ENCODE measurements at places on chromosomes 7 and 10.

DNA sequence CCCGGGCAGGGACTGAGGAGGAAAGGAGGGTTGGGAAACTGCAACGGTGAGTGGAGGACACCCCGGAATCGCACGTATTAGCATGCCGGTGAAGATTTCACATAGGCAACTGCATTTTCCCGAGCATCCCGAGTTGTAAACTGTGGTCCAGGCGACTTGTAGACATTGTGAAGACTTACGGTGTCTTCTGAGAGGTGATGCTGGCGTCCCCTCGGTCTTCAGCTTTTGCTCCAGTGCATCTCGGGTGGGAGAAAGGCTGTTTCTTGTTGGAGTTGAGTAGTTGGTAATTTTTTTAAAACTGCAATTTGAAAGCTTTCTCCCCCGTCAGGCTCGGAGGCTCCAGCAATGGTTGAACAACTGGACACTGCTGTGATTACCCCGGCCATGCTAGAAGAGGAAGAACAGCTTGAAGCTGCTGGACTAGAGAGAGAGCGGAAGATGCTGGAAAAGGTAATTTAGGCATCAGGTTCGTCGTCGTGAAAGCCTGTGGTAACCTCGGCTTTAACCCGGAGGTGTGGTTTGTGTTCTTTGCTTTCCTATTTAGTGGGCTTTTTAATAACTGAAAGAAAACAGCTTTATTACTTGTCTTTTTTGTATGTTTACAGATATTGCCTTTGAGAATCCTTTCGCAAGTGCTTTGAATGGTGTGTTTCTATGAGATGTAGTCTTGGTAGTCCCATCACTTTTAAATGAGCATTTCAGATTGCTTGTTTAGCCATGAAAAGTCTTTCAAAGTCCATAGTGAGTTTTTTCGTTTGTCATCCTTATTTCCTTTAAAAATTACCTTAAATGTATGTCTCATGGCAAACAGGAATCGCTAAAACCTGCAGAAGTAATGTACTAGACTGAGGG is 687 bp downstream of the HELLS start:
- DNase-seq: no peak

DNA sequence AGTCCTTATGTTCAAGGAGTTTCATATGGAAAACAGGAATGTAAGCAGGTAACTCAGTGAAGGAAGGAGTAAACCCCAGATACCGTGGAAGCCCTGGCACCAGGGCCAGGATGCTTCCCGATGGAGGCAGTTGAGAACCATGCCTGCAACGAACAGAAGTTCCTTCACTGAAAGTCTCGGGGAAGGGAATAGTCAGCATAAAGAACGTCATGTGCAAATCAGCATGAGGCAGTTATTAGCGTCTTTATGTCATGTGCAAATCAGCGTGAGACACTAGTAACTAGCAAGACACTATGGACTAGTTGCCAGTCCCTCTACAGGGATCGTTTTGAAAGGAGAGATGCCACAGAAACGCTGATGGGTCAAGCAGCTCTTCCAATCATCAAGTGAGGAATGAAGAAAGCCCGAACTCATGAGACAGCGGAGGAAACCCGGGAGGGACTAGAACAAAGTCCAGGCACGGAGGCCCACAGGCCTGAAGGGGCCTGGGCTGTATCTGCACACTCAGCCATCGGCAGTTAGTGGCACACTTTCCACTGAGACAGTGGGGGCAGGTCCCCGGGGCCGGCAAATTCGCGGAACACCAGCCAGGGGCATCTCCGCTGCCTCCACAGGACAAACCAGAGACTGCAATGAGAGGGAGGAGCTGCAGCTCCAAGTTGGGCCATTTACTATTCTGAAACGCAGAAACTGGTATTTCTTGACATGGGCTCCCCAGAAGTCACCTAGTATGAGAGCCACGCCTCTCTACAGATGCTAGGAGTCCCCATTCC is 109.6 kb downstream of the SFMBT2 start:
- DNase-seq: no peak

DNA sequence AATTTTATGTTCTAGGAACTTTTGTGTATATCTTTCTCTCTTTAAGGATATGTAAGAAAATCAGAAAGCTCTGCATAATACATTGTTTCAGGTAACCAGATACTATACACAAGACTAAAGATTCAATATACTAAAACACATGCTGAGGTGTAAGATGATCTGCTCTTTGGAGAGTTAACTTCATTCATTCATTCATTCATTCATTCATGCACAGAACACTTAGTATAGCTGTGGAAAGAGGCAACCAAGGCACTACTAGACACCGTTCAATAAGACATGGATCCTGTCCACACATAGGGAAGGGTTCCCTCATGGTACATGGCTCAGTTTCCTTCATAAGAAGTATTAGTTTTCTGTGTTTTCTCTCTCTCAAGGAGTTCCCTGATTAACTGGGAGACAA is 207.6 kb upstream of the AOAH start:
- no peak for DNase-seq

DNA sequence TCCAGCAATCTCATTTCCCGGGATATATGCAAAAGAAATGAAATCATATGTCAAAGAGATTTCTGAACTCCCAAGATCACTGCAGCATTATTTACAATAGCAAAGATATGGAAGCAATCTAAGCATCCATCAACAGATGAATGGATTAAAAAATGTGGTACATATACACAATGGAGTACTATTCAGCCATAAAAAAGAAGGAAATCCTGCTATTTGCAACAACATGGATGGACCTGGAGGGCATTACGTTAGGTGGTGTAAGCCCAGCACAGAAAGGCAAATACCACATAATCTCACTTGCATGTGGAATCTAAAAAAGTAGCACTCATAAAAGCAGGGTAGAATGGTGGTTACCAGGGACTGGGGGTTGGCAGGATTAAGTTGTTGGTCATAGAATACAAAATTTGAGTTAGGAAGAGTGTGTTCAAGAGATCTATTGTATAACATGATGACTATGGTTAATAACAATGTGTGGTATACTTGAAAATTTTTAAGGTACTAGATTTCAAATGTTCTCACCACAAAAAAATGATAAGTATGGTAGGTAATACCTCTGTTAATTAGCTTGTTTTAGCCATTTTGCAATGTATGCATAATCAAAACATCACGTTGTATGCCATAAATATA is 32.9 kb upstream of the EIF5AL1 start:
- DNase-seq: no peak

DNA sequence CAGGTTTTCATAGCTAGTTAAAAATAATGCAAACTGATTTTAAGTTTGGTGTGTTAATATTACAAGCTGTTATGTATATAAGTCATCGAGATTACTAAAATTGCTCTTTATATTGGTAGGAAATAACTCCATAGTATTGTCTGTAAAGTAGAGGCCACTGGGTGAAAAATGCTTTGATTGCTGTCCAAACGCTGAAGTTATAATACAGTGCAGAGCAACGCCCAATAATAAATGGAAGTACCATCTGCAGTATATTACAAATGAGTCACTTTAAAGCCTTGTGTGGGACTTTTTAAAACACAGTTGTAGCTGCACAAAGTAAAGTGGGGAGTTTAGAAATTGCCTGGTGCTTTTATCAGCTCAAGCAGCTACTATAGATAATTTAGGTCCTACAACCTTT is 196.1 kb downstream of the NXPH1 start:
- DNase-seq: no peak

DNA sequence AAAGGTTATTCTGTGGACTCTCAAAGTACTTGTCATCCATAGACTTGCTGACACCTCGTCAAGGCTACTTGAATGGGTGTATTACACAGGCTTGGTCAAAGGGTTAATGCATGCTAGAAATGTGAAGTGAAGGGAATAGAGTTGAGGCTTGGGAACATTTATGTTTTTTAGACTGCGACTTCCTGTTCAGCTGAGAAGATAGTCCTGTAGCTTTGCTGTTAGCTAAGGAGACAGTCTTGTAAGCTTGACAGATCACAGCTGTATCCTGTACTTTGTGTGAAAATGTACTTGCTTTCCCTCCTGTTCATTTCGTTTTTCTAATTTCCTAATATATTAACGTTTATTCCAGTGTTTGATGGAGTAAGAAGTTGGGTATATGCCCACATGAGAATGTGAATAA is 52.1 kb downstream of the ADD3 start:
- DNase-seq: no peak
